ENCODE measurements at places on chromosomes 5 and 9.
A peak's percentile ranks its signal among the peaks of the same experiment; 100 is the strongest.

DNA sequence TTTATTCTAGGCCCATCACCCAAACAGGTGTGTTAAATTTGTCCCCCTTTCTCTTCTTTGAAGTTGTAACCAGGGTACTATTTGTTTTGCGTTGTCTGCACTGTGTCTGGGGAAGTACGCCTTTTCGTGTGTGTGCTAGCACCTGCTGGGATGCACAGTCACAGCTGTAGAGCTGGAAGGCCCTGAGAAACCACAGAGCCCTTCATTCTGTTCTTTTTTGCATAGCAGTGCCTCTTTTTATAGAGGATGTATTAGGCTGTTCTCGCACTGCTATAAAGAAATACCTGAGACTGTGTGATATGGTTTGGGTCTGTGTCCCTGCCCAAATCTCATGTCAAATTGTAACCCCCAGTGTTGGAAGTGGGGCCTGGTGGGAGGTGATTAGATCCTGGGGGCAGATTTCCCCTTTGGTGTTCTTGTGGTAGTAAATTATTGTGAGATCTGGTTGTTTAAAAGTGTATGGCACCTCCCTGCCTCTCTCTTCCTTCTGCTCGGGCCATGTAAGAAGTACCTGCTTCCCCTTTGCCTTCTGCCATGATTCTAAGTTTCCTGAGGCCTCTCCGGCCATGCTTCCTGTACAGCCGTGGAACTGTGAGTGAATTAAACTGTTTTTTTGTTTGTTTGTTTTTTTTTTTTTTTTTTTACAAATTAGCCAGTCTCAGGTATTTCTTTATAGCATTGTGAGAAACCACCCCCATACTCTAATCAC is 14.0 kb downstream of the SEC61B start:
- DNase-seq: no peak

DNA sequence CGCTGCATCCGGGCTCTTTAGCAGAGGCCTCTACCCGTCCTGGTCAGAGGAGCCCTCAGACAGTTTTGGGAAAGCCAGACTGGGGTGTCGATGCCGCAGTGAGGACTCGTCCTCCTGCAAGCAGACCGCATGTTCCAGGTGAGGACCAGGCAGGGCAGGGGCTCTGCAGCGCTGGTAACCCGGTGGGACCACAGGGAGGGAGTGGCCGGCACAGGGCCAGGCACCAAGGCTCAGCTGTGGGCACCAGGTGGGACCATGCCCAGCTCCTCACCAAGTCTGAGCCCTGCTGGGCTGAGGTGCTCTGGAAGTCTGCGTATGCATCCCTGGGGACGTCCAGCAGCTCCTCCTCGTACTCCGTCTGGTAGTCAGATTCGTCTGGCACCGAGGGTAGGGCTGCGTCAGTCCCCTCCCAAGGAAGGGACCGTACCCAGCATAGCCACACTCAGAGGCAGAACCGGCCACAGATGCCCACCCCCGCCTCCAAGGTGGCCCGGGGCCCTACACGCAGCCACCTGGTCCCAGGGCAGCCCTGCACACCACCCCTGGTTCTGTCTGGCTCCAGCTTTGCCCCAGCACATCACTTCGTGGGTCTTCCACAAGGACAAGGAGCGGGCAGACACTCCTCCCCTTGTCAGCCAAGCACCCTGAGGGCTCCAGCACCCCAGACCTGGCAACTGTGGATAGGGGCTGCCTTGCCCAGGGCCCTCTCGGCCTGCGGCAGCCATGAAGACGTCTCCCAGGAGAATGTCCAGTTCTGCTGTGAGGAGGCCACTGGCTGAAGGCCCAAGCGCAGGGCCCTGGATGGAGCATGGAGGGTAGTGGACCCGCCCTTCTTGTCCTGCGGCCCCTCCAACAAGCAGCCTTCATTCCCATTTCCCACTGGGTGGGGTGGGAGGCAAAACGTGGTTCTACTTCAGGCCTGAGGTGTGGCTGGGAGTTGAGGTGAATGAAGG is 1.5 kb upstream of the NSMF start:
- peak; percentile 32 for DNase-seq

DNA sequence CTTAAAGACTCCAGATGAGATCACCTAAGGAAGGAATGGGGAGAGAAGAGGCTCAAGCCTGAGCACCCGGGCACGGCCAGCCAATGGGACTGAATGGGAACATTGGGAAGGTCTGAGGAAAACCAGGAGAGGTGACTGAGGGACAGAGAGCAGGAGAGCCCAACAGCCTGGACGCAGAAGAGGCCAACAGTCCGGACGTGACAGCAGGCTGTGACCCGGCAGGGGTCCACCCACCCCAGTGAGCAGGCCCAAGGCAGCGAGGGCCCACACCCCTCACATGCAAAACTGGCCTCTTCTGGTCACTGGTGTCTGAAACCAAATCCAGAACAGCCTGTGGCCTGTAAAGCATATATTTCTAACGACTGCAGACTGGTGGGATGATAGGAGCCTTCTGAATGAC is 7.6 kb upstream of the SPTLC1 start:
- no peak for DNase-seq

DNA sequence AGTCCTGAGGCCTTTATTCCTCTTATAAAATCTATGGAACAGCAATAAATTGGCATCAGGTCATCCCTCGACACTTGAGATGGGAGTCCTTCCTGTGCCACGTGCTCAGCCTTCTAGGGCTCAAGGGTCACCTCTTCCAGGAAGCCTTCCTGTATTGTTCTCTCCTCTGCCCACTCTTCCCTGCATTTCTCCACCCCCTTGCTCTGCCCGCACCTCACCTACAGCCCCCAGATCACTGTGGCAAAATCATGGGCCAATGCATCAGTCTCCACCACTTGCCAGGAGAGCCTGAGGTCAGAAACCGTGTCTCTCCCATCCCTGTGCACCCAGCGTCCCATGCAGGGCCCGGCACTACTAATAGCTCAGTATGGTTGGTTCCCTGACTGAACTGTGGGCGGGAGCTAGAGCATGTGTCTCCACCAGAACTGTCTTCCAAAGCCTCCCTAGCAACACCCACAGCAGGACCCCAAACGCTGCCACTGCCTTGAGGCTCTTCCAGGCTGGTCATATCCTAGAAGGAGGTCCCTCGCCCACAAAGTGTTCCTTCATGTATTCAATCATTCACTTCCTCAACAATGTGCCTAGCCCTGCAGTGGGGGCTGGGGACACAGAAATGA is 13.5 kb downstream of the DUSP1 start:
- no peak for DNase-seq

DNA sequence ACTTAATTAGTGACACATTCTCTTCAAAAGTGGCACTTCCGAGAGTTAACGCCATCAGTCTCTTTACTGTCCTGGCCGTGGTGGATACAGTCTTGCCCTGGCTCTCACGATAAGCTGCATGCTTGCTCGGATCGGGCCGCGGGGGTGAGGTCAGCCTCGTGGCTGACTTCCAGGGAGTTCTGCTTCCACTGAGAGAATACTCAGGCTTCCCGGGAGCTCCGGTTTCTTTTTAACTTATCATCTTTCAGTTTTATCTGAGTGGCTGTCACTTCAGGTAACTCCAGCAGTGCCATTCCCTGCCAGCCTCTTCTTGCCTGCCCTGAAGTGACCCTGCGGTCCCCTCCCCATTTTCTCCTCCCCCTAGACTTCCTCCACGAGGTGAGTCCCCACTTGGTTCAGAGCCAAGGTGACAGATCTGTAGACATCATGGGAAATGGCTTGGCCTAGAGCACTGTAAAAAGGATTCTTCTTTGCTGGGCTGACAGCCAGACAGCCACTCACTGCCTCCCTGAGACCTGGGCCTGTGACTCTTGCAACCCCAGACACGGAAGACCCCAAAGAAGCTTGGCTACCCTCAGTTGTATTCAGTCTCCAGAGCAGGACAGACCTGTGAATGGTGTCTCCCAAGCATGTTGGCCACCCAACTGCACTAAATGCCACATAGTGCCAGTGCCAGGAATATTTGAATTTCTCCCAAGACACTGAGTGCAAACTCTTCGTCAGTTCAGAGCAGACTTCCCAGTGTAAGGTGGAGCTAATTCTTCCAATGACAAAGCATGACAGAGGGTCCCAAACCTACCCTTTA is 95.1 kb downstream of the DAPK1 start:
- no peak for DNase-seq

DNA sequence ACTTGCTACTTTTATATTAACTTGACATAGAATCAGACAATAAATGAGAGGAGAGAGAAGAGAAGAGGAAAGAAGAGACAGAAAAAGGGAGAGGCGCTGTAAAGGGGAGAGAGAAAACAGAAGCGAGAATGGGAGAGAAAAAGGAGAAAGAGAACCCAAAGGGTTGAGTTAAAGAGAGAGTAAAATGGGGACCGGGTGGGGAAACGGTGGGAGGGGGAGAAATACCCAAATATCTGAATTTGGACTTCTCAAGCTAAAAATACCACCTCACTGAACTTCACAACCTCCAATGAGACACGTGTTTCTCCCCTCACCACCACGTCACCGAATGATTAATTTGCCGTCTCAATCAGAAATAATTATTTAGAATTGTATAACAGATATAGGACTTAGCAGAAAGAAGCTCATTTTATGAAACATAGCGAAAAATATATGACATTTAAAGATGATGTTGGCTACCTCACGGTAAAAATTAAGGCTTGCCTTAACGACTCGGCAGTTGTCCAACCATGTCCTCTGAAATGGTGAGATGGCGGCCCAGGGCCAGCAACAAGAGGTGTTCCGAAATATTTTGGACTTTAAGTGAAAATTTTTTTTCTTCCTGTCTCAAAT is 204.1 kb downstream of the MEF2C start:
- DNase-seq: no peak

DNA sequence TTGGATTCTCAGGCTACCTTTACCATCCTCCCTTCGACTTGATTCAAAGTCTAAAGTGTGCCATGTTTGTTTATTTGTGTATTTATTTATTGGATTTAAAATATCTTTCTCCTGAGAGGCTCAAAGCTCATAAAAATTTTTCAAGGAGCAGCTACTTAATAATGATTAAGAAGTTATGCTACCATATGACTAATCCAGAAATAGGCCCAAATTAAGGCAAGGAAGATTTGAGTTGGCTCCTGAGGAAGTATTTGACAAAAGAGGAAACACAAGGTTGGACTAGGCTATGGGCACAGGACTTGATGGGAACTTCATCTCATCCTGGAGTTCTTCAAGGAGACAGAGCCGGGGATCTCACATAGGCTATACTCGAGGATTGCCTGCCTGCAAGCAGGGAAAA is 22.4 kb upstream of the PPP2CA start:
- no peak for DNase-seq

- DNase-seq: no peak
Measured at GRCh38 chr5:95808686-95809413, 13.7 kb downstream of the GLRX start.

DNA sequence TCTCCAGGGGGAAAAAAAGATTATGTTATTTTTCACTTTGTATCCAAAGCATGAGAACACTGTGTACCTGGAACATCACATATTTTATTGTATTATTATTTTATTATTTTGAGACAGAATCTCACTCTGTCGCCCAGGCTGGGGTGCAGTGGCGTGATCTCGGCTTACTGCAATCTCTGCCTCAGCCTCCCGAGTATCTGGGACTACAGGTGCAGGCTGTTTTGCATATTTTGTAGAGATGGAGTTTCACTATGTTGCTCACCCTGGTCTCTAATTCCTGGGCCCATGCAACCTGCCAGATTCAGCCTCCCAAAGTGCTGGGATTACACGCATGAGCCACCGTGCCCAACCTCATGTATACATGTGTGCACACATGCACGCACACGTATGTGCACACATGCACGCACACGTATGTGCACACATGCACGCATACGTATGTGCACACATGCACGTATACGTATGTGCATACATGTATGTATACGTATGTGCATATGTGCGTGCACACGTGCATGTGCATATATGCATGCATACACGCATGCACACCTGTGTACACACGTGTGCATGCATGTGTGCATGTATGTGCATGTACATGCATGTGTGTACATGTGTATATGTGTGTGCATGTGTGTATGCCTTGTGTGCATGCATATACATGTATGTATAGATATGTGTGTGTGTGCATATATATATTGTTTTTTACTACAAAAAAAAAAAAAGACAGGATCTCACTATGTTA is 9.5 kb upstream of the UGCG start:
- no peak for DNase-seq

GRCh38 chr9:34513567-34514214 is 9.1 kb downstream of the ENHO start:
- no peak for DNase-seq

GRCh38 chr5:116651653-116652052 is 77.0 kb upstream of the SEMA6A start:
- DNase-seq: no peak

GRCh38 chr5:35438288-35438687 is 179.4 kb upstream of the SPEF2 start:
- DNase-seq: no peak

GRCh38 chr5:173615884-173616576 is 420 bp downstream of the BOD1 start:
- DNase-seq: peak; percentile 35

DNA sequence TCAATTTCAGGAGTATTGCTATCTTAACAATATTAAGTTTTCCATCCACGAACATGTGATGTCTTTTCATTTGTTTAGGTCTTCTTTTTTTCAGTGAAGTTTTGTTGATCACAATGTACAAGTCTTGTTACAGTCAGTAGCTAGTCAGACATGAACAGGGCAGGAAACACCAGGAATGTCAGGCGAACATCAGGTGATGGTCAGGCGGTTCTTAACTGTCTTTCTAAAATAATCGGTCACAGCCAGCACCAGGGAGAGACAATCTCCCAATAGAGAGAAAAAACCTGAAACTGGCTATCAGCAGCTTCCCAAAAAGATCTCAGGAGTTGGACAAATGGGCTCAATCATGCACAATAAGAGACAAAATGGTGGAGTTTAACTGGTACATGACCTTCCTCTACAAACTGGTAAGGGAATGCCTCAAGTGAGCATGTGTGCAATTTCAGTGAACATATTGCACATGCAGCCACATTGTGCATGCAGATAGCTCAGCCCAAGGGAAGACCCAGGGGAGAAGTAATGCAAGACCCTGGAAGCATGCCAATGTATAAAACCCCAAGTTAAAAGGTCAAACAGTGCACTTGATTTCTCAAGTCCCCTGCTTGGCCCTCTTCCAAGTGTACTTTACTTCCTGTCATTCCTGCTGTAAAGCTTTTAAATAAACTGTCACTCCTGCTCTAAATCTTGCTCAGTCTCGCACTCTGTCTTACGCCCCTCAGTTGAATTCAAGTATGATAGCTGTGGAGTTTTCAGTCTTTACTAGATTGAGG is 176.1 kb upstream of the RASEF start:
- no peak for DNase-seq

GRCh38 chr5:52760695-52761366 is 26.9 kb upstream of the ITGA1 start:
- no peak for DNase-seq

GRCh38 chr9:132040808-132041207 is 38.9 kb downstream of the MED27 start:
- no peak for DNase-seq

- DNase-seq: no peak
Measured at GRCh38 chr9:99866398-99866797, 40.1 kb upstream of the STX17 start.

DNA sequence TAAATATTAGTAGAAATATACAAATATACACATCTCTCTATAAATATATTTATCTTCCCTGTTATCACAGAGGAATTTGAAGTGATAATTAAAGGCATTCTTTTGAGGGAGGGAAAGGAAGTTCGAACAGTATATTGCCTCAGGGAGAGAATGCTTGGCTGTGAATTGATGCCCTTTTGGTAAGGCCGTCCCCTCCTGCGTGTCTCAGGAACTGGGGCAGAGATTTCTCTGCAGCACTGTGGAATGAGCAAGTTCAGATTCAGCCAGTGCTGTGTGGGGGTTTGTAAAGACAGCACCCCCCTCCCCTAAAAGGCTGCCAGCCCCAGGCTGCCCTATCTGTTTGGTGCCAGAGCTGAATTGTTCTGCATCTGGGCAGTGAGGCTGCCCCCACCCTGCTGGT is 42.0 kb downstream of the UBE2QL1 start:
- DNase-seq: no peak

GRCh38 chr9:130899051-130899748 is 2.6 kb upstream of the QRFP start:
- no peak for DNase-seq
